ENCODE measurements at places on chromosomes 1 and 21.

DNA sequence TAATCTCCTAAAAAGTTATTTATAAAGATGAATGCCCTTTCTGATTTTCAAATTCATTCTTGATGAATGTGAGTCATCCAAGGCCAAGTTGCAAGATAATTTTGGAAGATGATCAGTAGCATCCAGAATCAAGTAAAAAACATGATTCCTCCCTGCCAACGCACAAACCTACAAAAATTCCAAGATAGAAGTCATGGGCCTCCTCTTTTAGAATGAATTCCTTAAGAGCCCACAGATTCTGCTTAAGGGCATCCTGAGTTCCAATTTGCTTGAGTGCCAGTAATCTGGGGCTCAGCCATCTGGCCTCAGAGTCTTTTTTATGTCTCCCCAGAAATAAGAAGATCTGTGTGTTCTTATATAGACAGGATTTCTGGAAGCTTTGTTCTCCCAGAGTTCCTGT is 23.2 kb upstream of the SPATA6 start:
- no peak for DNase-seq

GRCh38 chr21:17746920-17747319 is 72.2 kb downstream of the C21orf91 start:
- DNase-seq, result no peak

DNA sequence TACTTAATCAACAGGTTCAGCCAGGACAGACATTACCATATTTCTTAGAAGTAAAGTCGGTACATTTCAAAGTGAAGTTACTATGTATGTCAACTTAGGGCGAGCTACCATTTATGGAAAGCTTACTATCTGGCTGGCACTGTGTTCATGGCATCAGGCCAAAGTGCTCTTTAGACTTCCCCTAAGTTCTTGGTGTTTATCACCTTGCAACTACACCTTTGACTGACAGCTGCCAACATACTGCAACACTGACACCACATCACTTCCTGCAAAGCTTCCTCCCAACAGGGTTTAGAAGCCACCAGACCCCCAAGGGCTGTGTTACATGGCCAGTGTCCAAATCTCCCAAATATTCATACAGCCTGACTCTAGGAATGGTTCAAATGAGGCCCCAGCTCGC is 61.0 kb downstream of the TIAM1 start:
- no peak for DNase-seq

DNA sequence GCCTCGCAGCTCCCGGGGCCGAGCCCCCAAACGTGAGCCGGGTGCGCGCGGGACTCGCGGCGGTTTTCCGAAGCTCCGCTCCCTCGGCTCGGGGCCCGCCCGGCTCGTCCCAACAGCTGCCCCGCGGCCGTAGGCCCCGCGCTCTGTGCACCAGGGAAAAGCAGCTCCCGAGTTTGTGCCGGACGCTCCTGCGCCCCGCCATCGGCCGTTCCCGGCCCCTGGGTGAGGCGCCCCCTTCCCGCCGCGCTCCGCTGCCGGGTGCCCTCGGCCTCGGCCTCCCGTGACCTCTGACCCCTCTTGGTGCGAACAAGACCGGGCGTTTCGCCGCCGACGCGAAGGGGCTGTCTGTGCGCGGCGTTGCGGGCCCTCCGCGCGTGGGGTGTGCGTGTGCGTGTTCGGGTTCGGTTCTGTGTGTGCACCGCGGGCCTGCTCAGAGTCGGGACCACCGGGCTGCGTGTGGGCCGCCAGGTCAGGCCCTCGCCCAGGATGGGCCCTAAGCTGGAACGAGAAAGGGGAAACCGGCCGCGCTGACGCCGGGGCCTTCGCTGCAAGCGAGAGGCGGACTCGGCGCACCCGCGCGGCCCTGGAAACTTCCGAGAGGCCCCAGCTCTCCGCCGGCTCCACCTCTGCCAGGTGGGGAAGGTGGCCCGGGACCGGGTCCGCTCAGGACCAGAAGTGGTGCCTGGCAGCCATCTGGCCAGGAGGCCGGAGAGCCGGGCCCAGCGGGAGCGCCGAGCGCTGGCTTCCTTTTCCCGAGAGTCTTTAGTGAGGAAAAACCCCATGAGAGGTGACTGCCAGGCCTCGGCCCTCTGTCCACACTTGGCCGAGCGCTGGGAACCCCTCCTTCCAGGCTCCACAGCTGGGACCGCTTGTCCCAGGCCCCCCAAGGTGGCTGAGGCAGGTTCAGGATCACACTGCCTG is 1.9 kb downstream of the PRDM16 start:
- DNase-seq, result no peak

All from stimulated activated CD8-positive, alpha-beta memory T cell treated with anti-CD3 and anti-CD28 coated beads, Interleukin-2, amount 100 ng/mL, for 1 hour (primary cell).